ENCODE measurements at places on chromosomes 5 and 9.

DNA sequence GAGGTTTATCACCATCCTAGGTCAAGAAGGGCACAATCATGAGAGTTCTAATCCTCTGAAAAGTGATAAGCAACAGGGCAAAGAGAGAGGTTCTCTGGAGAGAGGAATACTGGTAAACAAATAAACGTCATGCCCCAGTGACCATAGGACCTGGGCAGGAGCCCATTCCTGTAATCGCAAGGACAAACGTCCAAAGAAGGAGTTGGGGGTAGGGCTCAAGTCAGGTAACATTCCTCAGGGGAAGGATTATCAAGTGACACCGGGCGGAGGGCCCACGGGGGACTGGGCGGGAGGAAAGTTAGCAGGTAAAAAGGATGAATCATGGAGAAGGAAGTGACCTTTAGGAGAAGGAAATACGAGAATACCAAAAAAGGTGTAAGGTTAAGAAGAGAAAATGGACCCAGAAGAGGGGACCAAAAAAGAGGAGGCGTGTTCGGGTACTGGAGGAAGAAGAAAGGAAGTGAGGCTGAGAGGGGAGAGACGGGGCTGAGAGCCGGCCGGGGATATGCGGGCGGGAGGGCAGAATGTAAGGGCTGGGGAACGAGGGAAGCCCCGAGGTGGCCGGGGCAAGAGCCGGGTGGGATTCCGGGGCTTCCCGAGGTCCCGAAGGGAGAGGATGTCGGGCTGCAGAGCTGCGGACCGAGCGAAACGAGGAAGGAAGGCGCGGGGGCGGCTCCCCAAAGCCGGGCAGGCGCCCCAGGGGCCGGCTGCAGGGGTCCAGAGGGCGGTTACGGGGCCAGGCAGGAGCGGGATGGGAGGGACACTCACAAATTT lies 583 bp downstream of the DIAPH1 start:
- DNase-seq: peak; percentile 42

GRCh38 chr5:10073441-10074104 lies 176.1 kb downstream of the ATPSCKMT start:
- DNase-seq: no peak

GRCh38 chr5:52844885-52845284 lies 57.2 kb downstream of the ITGA1 start:
- DNase-seq: no peak

GRCh38 chr5:137218471-137218870 lies 280.7 kb downstream of the SPOCK1 start:
- DNase-seq: no peak

GRCh38 chr5:143573568-143574170 lies 170.2 kb upstream of the NR3C1 start:
- DNase-seq: no peak

- no peak for DNase-seq
These were observed 500.0 kb downstream of the PTPRD start for GRCh38 chr9:10112798-10113197.

- DNase-seq: no peak
These were observed 687.1 kb downstream of the TLE1 start for GRCh38 chr9:81002242-81002641.

DNA sequence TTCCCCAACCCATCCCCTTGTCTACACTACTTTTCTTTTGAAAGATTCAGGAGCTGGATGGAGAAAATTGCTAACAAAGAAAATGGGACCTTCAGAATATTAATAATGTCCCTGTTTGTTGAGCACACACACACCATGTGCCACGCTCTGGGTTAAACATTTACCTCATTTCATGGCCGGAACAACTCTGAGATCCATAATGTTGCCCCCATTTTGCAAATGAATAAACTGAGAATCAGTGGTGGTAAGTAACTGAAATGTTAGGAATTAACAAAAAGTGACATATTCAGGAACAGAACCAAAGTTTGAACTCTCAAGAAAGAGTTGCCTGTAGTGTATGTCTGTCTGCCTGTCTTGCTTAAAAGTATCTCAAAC lies 51.4 kb upstream of the SMAD5 start:
- no peak for DNase-seq

DNA sequence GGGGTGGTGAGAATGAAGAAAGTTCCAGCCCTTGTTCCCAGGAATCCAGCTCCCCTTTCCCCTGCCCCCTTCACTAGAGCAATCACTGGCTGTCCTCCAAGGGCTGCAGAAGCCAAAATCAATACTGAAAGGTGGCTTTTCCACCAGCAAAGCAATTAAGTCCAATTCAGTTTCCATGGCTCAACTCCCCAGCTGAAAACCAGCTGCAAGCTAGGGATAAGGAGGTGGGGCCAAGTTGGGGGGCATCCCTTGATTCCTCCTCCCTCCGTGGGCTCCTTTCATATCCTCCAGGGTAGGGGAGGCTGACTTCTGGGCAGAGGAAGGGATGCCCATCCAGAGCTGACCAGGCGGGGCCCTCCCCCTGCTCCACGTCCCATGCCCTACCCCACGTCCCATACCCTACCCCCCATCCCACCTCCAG lies 22.7 kb downstream of the CAMK2A start:
- DNase-seq: no peak

DNA sequence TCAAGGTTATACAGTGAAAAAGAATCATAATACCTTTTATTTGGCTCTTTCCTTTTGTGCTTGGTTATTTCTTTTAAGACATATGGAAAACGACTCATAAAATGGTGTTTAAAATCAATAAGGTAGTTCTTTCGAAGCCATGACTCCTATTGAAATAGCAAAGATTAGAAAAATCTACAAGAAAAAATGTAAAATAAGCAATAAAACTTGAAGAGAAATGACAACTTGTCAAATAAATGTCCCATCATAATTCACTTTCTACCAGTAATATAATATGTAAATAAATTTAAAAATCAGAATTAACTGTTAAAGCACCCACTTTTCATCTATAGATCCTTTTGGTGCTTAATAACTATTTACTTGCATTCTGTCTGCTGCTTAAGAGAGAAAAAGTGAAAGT lies 12.5 kb downstream of the TEX10 start:
- no peak for DNase-seq

GRCh38 chr5:128318691-128319090 lies 219.4 kb downstream of the FBN2 start:
- DNase-seq: no peak

- no peak for DNase-seq
These were observed 569.8 kb downstream of the TLE1 start for GRCh38 chr9:81119591-81119990.

- DNase-seq: no peak
These were observed 77.4 kb downstream of the C7 start for GRCh38 chr5:40986666-40987065.

- no peak for DNase-seq
These were observed 66.3 kb downstream of the RGMB start for GRCh38 chr5:98839469-98840383.

GRCh38 chr9:80931163-80931562 lies 758.2 kb downstream of the TLE1 start:
- DNase-seq: no peak

GRCh38 chr5:180054226-180054625 lies 17.3 kb downstream of the RNF130 start:
- DNase-seq: no peak

DNA sequence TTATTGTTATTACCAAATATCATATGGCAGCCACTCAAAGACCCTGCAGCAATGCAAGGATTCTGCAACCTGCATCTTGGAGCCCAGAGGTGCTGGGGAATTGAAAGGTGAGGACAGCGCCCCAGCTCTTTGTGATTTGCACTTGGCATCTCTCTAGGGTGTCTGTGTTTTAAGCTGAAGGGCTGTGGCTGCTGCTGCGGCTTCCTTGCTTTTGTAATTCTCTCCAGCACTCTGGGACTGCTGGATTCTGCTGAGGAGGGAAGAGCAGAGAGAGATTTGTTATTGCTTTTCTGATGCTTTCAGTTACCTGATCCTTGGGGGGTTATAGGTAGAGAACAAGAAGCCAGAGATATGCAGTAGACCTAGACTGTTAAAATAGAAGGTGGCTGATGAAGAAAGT lies 562.4 kb downstream of the EBF1 start:
- DNase-seq: no peak

DNA sequence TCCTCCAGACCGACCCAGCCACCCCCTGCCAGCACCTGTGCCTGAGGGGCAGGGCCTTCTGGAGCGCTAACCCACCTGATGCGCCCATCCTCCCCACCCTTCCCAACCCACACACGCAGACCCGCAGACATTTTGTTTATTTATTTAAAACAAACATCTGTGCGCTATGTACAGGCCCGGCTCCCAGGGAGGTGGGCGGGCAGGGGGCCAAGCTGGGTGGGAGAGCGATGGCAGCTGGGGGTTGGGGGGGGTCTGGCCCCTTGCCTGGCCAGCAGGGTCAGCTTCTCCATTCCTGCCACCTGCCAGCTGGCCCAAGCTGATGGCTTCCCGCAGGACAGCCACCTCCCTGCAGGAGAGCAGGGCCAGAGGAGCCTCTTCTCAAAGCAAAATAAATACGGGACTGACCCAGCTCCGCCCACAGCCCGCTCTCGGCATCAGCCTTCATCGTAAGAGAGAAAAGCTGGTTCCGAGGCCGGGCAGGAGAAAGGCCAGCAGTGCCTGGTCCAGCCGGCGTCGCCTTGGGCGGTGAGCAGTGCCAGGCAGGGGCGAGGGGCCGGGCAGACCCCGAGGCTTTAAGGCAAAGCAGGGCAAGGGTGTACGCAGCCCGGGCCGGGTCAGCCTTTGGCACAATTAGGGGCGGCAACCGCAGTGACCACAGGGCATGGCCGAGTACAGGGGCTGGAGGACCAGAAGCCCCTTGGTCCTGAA lies 10.9 kb upstream of the CLIC3 start:
- DNase-seq: no peak

DNA sequence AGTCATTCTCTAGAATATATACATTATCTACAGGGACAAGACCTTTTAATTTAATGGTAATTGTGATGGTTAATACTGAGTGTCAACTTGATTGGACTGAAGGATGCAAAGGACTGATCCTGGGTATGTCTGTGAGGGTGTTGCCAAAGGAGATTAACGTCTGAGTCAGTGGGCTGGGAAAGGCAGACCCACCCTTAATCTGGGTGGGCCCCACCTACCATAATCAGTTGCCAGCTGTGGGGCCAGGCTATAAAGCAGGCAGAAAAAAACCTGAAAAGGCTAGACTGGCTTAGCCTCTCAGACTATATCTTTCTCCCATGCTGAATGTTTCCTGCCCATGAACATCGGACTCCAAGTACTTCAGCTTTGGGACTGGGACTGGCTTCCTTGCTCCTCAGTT lies 112.2 kb upstream of the SMC2 start:
- no peak for DNase-seq

GRCh38 chr9:123102375-123103113 lies 69.1 kb downstream of the GPR21 start:
- no peak for DNase-seq

DNA sequence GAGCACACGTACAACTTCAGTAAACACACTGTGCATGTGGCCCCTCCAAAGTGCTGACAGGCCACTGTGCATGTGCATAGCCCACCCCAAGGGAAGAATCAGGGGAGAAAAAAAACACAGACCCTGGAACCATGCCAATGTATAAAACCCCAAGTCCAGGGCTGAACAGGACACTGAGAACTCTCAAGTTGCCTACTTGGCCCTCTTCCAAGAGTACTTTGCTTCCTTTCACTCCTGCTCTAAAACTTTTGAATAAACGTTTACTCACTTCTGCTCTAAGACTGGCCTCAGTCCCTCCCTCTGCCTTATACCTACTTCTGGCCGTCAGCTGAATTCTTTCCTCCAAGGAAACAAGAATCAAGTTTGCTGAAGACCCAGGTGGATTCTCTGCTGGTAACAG lies 77.7 kb upstream of the NFIB start:
- no peak for DNase-seq

- no peak for DNase-seq
These were observed 284.5 kb downstream of the IRX2 start for GRCh38 chr5:2466966-2467365.

DNA sequence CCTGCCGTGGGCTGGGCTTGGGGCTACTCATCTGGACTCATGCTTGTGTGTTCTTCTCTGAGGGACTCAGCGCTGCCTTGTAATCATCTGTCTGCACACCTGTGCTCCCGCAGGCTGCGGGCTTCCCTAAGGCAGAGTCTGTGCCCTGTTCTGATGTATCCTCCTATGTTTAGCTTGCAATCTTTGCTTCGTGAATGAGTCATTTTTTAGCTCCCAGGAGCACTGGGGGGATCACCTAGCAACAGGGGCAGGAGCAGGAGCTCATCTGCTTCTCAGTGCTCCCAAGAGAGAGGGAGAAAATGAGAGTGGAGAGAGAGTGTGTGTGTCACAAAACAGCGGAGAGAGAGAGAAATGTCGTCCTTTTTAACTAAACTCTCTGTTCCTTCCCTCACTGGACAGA lies 202.4 kb upstream of the ZNF618 start:
- DNase-seq: no peak

DNA sequence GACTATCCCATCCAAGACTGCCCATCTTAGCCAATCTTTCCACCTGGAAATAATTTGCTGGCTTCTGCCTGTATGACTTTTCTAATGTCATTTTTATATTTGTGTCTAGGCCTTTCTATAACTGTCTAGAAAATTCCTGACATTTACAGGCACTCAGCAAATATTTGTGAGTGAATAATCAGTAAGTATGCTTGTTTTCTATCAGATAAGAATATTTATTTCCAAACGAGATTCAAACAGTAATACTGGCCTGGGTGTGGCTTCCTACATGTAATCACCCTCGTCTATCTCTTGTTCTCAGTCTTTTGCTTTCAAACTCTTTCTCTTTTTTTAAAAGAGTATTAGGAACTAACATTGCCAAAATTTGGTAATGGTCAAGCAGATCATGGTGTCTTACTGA lies 466.2 kb downstream of the RAB3C start:
- no peak for DNase-seq

GRCh38 chr9:91360551-91361290 lies 997 bp downstream of the AUH start:
- no peak for DNase-seq

DNA sequence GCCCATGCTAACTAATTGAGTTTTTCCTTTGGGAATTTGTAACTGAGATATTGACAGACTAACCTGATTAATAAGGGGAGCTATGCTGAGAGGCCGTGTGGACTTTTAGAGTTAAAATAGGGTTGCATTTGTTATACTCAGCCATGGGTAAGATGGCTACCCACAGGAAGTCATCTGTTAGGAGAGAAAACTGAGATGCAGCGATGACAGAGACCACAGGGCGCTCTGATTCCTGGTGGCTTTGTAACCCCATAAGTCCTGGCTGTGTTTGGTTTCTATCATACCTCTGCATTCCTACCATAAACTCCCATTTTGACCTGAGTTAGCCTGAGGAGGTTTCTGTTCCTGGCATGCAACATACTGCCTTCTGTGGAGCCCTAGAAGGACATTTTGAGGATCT lies 19.5 kb upstream of the PANK3 start:
- no peak for DNase-seq

DNA sequence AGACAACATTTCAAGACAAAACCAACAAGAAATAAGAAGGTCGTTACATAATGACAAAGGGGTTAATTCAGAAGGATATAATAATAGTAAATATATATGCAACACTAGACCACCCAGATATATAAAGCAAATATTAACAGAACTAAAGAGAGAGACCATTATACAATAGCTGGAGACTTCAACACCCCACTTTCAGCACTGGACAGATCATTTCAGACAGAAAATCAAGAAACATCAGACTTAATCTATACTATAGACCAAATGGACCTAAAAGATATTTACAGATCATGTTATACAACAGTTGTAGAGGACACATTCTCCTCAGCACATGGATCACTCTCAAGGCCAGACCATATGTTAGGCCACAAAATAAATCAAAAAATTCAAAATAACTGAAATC lies 26.8 kb downstream of the CERT1 start:
- no peak for DNase-seq

- no peak for DNase-seq
These were observed 47.0 kb downstream of the GPR107 start for GRCh38 chr9:130100681-130101080.
